NCI-H1048 (cell line): ENCODE measurements at places on chromosomes 7 and 10.

GRCh38 chr10:5532307-5532605 lies 7.5 kb downstream of the CALML3 start:
- no peak for DNase-seq

DNA sequence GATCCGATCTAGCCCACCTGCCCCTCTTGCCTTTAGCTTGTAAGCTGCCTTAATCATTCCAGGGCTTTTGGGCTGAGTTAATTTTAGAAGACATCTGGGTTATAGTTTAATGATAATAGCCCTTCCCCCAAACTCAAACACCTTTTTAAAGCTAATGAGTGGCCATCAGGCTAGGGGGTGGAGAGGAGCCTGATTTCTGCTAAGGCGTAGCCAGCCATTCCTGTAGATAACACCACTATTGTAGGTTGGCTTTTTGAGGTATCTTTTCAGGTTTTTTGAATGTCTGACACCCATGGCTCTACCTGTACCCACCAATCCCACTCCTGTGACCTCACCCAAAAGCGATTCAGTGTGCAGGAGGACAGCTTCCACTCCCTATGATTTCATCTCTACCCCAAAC lies 7.6 kb upstream of the SYPL1 start:
- DNase-seq, result no peak

DNA sequence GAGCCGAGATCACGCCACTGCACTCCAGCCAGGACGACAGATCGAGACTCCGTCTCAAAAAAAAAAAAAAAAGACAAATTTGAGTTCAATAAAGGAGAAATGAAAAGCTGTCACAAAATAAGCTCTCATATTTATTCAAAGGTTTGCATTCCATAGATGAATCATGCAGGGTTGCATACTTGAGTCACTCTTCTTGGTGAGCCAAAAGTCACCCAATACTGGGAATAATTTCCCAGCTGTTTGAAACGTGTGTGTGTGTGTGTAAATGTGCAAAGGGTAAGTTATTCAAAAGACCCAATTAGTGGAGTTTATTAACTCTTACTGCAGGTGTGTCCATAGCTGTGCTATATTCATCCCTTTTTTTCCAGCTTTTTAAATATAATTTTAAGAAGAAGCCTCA lies 297.7 kb downstream of the CCDC3 start:
- DNase-seq, result no peak

DNA sequence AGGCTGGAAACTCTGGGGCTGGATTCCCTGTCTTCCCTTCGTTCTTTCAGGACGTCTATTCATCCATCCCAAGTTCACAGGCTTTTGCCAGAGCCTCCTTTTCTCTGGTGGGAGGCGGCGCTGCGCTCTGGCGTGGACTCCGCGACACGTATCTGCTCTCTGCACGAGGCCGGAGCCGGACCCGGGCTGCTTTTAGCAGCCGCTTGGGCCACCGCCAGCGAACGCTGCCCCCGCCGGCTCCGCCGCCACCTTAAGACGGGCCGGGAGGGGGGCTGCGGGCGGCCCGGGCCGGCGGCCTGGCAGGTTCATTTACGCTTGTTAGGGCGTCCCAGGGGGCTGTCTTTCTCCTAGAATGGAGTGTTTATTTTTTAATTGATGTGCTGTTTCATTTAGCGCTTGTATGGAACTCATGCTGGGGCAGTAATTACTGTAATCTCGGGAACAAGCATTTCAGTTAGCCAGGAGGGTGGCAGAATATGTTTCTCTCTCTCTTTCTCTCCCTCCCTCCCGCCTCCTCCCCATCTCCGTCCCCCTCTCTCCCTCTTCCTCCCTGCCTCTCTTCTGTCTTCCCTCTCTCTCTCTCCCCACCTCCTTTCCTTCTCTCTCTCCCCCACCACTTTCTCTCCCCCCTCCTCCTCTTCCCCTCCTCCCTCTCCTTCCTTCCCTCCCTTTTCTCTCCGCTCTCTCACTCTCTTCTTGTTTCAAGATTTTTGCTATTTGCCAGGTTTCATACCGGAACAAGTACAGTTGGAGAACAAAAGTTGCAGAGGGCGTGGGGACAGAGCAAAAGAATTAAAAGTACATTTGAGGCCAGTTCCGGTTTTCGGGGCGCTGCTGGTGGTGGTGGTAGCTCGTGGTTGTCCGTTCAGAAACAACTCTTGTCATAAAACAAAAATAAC lies 1.3 kb upstream of the FZD8 start:
- no peak for DNase-seq

DNA sequence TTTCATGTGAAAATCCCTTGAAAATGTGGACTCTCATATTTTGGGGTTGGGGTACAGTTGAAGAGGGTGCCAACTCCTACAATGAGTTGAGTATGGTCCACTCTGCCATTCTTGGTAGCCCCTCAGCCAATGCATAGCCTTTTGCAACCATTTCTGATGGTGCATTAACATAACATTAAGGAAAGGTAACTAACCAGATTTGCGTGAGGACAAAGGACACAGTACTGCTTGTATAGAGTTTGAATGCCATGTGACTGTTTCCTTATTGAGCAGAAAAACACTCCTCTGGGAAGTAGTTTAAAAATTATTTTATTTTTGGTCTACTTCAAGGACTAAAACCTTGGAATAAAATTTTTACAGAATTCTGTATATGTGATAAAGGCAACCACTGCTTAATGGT lies 107.9 kb downstream of the HIBADH start:
- DNase-seq, result no peak

- DNase-seq, result no peak
Observed at GRCh38 chr7:87712571-87712970, 84.4 kb downstream of the RUNDC3B start.

DNA sequence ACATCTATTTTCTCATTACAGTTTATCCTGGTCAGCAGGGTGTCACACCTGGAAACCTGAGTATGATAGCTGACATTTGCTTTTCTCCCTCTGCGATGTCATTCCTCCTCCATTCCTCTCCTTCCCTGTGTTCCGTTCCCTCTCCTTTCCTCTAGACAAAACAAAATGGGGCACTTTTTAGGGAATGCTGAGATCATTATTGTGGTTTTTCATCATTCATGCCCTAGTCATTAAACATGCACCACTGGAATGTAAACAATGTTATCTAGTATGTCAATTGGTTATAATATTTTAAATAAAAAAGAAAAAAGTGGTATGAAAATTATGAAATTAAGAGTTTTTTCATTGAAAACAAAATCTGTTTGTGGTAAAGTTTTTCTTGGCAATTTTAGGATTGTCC lies 132.6 kb downstream of the MAPK8 start:
- DNase-seq, result no peak

DNA sequence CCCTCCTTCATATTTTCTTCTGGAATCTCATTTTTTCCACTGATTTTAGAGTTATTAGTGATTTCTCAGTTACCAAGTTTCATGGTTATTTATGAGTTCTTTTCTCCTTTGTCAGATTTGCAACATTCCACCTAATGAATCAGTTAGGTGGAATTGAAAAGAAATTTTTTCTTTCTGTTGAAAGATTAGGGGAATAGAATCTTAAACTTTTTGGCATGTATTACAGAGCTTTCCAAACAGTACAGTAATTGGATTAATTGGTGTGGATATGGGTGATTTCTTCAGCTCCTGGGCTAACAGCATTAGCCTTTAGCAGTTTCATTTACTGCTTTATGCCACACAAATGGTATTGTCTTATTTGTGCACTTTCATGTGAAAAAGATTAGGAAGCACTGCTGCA lies 17.0 kb downstream of the STAM start:
- DNase-seq, result no peak

DNA sequence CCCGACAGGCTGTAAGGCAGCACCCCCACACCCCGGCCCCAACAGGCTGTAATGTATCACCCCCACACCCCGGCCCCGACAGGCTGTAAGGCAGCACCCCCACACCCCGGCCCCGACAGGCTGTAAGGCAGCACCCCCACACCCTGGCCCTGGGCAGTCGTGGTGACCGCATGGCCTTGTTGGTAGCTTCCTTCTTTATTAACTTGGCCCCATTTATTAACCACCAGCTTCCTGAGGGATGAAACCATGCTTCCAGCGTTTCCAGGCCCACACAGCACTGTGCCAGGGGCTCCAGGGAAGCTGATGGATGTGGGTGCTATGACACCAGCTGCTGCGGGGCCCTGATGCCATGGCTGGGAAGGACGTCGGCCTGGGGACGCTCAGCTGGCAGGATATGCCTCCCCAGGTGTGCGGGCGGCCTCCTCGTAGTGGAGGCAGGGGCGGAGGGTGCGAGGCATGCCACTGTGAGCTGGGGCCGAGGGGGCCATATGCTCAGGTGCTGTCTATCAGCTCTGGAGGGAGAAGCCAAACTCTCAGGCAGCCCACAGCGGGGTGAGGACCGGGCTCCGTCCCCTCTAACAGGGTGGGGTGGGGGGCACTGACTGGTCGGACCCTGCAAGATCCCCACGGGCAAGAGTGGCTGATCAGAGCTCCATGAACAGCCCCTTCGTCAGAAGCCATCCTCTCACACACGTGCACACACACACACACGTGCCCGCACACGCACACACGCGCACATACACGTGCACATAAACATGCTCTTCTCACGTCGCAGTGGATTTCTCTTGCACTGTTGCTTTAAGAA lies 311.0 kb downstream of the PTPRN2 start:
- no peak for DNase-seq

- no peak for DNase-seq
Observed at GRCh38 chr7:24372961-24373955, 89.3 kb downstream of the NPY start.

DNA sequence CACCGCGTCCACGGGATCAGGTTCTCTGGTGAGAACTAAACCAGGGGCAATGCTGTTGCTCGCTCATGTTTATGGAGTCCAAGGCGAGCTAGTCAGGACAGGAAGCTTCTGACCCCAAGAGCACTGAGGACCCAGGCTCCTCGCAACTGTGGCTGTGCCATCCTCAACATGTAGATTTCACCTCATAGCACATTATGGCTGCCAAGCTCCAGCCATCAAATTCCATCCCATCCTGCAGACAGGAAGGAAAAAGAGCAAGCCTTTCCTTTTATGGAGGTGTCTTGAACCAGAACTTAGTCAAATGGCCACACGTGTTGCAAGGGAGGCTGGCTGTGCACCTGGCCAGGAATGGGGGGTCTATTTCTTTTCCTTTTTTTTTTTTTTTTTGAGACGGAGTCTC lies 16.1 kb upstream of the NKX6-2 start:
- no peak for DNase-seq

GRCh38 chr10:44020322-44021111 lies 364.4 kb downstream of the CXCL12 start:
- no peak for DNase-seq

DNA sequence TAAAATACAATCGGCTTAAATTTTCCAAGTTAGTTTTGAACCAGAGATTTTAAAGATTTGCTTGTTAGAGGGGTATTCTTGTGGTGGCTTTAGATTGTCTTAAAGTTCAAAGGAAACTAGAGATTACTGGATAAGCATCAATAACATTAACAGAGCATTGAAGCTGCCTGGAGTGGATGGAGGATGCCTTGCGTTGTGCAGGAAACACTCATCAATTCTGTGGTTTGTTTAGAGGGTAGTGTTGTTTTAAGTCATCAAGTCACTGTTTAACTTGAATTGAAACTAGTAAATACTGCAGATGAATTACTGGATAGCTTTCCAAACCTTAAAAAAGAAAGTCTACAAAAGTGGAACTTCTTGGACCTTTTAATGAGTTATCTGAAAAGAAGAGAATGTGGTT lies 218.6 kb downstream of the CELF2 start:
- DNase-seq, result no peak

DNA sequence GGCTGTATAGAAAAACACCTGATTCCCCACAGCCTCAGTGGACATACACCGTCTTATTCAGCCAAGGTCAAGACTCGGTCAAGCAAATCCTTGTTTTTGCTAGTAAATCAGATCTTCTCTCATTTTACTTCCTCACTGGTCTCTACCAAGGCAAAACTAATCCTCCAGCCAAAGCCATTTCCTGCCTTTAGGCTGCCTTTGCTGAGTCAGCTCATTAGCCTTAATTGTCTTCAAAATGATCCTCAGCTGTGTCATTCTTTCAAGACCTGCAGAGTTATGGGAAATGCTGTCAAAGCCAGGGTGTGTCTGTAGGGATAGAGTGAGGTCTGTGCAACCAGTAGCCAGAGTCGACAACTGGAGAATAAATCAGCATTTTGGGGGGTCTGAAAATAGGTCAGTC lies 107.2 kb upstream of the FAM180A start:
- no peak for DNase-seq

- no peak for DNase-seq
Observed at GRCh38 chr7:4945949-4946348, 13.0 kb downstream of the MMD2 start.

DNA sequence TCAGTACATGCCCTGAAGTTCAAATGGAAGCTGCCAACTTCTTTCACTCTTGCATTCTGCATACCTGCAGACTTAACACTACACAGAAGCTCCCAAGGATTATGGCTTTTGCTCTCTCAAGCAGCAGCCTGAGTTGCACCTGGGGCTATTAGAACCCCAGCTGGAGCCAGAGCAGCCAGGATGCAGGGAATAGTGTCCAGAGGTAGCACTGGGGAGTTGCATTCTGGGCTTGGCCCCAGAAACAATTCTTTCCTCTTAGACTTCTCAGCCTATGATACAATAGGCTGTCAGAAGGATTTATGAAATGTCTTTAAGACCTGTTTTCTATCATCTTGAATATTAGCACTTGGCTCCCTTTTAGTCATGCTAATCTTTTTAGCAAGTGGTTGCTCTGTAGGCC lies 886.7 kb upstream of the GHITM start:
- no peak for DNase-seq

- DNase-seq, result no peak
Observed at GRCh38 chr7:141433698-141434097, 117.5 kb upstream of the AGK start.

GRCh38 chr7:104823177-104823576 lies 190.8 kb upstream of the KMT2E start:
- DNase-seq, result no peak

- no peak for DNase-seq
Observed at GRCh38 chr10:58023341-58024073, 244.2 kb downstream of the IPMK start.

DNA sequence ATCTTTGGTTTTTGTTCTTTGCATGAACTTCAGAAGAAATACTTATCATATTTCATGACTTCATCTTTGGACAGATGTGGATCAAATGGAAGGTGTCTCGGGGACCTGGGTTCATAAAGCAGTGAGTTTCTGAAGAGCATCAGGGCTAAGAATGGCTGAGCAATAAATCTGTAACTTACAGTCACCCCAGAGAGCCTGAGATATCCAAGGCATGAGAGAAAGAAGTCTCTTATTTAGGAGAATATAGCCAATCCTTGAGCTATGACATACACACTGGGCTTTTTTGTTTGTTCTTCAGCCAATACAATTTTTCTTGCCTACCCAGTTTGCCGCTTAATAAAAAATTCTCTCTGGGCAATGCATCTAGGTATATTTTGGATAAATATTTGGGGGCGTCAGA lies 252.6 kb upstream of the INHBA start:
- DNase-seq, result no peak

DNA sequence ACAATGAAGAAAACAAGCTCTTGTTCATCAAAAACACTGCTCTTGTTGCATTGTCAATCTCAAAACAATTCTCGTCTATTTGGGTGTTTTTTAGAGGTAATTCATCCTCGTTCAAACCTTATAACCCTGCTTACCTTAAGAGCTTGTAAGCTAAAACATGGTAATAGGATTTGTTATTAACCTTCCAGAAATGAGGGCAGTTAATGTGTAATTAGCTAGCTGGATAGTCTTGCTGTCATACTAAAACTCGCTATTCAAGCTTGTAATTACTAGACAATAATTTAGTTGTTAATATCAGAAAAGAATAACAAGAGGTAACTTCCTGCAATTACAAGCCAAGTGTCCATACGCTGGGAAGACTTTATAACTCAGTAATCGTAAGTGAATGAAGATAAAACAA lies 101.6 kb downstream of the UBE2H start:
- DNase-seq, result no peak
